ENCODE measurements at places on chromosomes 16 and 17.

DNA sequence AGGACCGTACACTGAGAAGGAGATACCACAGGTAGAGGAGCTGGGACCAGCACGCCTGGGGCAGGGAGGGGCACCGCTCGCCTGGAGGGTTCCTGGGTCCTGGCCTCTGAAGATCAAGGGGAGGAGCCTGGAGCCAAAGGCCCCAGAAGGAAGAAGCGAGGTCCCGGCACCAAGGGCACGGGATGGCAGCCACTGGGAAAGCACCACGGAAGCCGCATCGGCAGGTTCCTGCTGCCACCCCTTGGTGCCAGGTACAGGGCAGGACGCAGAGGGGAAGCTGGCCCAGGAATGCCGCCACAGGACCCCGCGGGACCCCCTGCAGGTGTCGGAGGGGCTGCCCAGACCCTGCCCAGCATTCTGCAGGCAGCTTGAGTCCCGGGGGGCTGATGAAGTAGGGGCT lies 42.5 kb upstream of the CBFA2T3 start:
- DNase-seq = no peak

DNA sequence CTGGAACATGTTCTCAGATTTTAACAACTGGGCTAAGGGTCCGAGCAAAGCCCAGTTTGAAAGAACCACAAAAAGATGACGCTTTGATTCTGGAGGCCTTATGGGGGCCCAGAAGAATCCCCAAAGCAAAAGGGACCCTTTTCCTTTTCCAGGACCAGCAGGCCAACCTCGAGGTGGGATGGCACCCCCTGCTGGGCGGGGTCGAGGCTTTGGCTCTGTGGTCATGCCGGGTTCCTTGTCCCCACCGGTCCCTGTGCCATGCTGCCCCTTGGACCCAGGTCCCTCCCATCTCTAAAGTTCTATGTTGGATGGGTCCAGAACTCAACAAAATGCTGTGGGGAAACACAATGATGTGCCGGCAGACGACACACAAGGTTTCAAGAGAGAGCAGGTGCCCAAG lies 30.9 kb downstream of the TMEM204 start:
- DNase-seq = no peak

- DNase-seq = no peak
Observed at GRCh38 chr16:67016681-67017420, 12.1 kb upstream of the CBFB start.

- no peak for DNase-seq
Observed at GRCh38 chr17:64403881-64404460, 13.3 kb upstream of the PECAM1 start.

DNA sequence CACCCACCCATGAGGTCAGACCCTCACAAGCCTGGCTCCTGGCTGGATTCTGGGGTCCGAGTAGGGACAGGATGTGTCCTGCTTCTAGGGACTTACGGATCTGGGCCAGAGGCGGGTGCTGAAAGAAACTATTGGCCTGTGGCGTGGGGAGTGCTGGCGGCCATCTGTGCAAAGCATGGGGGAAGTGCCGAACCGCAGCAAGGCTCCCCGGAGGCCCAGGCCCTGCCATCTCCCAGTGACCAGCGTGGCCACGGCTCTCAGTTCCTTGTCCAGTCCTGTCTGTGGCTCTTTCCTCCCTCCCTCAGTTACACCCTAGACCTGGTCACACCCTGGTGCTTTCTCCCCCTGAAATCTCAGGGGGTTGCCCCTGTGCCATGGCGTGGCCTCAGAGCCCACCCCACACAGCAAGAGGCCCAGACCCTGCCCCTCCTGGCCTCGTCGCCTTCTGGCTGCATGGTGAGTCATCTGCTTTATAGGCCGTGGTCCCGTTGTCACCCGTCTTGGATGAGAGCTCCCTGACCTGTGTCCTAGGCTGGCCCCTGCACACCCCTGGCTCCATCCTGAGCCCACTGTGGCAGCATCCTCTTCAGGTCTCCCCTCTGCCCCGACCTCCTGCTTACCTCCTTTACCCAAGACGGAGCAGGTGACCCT lies 54.5 kb downstream of the PRMT7 start:
- no peak for DNase-seq

DNA sequence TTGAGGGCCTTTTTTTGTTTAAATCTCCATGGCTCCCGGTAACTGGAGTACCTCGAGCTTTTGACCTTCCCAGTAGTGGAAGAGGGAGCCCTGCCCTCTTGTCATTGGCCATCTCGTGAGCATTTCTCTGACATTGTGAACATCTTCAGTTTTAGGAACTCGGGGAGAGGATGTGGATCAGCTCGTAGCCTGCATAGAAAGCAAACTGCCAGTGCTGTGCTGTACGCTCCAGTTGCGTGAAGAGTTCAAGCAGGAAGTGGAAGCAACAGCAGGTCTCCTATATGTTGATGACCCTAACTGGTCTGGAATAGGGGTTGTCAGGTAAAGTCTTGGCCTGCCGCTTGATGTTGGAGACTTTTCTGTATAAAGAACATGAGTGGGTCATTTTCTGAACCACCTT lies 24.3 kb downstream of the NTAN1 start:
- DNase-seq = no peak

Measured in stimulated activated CD8-positive, alpha-beta memory T cell treated with anti-CD3 and anti-CD28 coated beads, Interleukin-15, amount 100 ng/mL, for 4 hours (primary cell).